ENCODE measurements at places on chromosomes 12 and 14. TPM values are rescaled to one million over a fixed set of nuclear protein-coding genes. Genes with fewer than 3 reads are reported as not detected.
A peak's percentile ranks its signal among the peaks of the same experiment; 100 is the strongest.

CPNE6 gene
- not detected for total RNA-seq

GALNT8 gene
- 0.52 TPM for total RNA-seq

ADSS1 gene
- total RNA-seq, result 2.1 TPM

DNA sequence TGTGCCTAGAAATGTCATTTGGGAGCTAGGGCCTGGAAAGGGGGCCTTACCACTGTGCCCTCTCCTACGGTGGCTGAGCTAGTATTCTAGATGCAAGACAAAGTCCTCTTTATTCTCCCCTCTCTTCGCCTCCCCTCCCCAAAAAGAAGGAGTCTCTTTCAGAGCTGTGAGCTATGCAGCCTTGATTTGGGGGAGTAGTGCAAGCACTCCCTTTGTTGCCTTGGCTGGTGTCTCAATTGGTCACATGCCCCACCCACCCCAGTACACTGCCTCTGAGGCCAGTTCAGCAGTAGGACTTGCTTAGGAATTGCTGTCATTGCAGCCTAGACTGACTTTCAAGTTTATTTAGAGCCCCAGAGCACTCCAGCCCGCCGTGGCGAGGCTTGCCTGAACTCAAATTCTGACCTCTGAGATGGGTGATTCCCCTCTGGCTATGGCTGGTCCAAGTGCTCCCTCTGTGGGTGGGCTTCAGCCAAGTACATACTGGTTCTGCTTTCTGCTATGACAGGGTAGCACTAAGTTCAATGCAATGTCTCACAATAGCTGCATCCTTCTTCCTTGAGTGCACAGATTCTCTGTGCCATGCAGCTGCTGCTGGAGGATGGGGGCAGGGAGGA is 37.0 kb upstream of the FBXO33 start:
- DNase-seq, result peak; percentile 68

- DNase-seq, result no peak
These were observed 62.5 kb upstream of the MAX start for GRCh38 chr14:65164825-65165135.

DNA sequence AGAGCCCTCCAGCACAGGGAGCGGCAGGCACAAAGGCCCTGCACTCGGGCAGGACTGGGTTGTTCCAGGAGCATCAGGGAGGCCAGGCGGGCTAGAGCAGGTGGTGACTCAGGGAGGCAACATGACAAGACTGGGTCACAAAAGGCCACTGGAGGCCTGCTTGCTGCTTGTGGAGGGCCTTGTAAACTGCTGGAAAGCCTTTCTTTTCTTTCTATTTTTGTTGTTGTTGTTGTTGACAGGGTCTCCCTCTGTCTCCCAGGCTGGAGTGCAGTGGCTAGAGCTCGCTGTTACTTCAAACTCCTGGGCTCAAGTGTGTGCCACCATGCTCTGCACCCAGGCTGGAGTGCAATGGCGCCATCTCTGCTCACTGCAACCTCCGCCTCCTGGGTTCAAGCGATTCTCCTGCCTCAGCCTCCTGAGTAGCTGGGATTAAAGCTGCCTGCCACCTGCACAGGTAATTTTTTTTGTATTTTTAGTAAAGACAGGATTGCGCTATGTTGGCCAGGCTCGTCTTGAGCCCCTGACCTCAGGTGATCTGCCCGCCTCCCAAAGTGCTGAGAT is 11.8 kb upstream of the RCOR1 start:
- no peak for DNase-seq

- DNase-seq, result no peak
These were observed 51.1 kb downstream of the BRMS1L start for GRCh38 chr14:35877276-35877675.

DNA sequence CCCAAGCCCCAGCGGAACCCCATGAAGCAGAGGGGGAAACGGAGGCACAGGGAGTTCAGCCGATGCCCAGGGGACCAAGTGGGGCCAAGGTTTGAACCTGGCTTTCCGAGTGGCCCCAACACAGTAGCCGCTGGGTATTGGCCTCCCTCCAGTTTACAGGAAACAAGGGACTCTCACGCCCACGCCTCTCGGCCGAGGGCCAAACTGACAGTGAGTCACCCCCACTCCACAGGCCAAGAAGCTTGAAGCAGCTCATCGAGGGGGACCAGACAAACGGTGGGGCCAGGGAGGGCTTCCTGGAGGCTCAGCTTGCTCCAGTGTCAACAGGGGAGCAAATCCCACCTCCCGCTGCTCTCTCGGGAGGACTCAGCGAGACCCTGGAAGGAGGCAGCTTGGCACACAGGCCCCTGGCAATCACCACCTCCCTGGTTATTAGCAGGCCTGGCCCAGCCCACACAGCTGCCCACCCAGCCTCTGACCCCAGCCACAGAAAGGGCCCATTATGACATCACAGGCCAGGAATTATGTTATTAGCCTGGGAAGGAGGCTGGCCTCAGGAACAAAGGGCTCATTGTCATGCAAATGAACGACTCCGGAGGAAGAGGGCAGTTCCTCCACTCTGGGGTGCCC is 54.6 kb downstream of the NCOR2 start:
- DNase-seq, result no peak

- no peak for DNase-seq
These were observed 33.0 kb downstream of the BEGAIN start for GRCh38 chr14:100554082-100554677.
